Activated CD8-positive, alpha-beta memory T cell treated with anti-CD3 and anti-CD28 coated beads for 4 hours (primary cell): ENCODE measurements at places on chromosomes 5 and 9.

DNA sequence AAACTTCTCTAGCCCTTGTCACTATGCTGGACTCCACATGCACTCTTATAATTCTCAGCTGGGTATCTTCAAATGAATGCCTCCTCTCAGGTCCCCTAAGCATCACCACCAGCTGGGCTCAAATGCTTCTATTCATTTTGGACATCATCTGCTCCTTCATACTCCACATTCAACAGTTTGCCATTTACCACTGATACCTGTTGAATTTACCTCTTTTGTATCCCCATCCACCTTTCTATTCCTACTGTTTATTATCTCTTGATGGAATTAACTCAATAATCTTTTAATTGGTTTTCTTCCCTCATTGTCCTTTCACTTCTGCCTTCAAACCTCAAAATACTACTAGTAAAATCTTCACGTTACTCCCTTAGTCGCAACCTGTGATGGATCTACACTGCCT, 14.5 kb downstream of the RANBP6 start:
- no peak for DNase-seq

GRCh38 chr5:148996270-148996669, 66.6 kb downstream of the SH3TC2 start:
- DNase-seq: no peak

DNA sequence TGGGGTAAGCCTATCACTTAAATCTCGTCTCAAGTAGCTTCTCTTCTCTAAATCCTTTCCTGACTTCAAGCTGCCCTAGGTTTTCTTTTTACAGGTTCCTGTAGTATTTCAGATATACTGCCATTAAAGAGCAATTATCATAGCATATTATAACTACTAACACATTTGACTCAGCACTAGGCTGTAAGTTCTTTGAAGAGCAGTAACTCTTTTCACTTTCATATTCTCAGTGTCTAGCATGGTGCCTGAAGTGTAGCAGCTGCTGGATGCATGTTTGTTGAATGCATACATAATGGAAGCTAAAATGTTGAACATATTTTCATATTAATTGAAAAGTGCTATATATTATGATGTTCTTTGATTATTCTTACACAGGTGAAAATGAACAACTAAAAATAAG, 22.5 kb downstream of the CCDC152 start:
- DNase-seq: no peak

DNA sequence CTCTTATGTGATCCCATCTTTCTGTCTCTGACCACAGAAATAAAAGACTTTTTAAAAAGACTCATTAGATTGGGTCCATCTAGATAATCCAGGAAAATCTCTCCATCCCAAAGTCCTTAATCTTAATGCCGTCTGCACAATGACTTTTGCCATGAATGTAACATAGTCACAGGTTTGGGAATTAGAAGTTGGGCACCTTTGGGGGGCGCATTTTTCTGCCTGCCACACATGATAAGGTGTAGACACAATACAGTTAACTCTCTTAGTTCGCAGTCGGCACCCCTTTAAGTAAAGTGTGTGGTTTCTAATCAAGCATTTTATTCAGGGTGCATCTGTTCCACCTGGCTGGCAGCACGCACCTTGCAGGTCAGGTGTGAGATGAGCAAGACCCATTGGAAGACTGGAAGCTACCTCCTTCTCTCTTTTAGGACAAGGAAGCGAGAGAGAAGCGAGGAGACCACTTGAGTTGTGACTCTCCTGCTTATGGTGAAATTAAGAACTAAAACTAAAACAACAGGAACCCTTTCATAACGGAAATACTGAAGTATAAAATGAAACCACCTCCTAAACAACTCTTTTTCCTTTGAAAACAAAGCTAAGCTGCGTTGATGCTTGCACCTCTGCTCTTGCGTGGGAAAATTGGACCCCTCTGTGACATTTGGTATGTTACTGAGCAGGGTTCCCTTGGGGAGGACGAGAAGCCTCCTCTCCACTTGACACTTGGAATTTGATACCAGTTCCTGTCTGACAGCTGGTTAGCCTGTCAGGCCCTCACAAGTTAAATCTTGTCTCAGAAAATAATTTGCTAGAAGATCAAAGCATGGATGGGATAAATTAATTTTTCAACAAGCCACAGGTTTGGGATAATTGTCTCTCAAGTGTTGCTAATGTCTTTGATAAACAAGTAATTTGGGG, 304.6 kb upstream of the DMRT1 start:
- DNase-seq: no peak

- DNase-seq: no peak
These were observed 11.2 kb downstream of the ADAMTS2 start for GRCh38 chr5:179333796-179334761.
